ENCODE measurements at places on chromosomes 3 and 15. TPM values are rescaled to one million over a fixed set of nuclear protein-coding genes. Genes with fewer than 3 reads are reported as not detected.

DNA sequence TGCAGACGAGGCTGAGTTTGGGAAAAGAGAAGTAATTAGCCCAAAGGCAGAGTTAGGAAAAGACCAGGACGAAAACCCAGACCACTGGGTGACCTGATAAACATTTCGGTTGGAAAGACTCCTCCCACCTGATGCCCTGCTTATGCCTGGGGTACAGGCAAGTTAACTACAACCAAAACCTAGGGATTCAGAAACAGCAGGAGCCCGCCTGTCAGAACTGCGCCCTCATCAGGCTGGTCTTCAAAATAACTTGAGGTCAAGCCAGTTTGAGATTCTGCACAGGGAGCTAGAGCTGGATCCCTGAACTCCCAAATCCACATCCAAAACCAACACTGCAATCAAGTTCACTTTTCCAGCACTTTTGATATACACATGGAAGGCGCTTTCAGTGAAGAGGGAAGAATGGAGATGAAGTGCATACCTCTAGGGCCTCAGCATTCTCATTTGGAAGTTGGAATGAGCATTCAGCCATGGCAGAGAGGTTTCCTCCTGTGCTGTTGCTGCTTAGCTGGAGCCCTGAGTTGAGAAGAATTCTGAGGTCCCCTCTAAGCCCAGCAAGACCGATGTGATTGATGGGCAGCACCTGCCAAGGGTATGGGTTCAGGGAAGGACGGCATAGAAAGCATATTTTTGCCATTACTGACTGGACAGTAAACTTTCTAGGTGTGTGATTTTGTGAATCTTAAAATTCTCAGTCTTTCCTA is 11.6 kb downstream of the TSEN2 start:
- no peak overlapping the region for H3K4me3 ChIP-seq
- no peaks in the 10 kb centered on the region for H3K4me1 ChIP-seq

- H3K27ac ChIP-seq: no peak overlapping the region
- no peaks in the 10 kb centered on the region for H3K27me3 ChIP-seq
- no peaks in the 10 kb centered on the region for H3K4me1 ChIP-seq
- no peak overlapping the region for H3K4me3 ChIP-seq
- no peaks in the 10 kb centered on the region for H3K36me3 ChIP-seq
These were observed 21.9 kb downstream of the ZFAND6 start for GRCh38 chr15:80081390-80081789.

- no peak overlapping the region for H3K4me3 ChIP-seq
- no peaks in the 10 kb centered on the region for H3K36me3 ChIP-seq
- H3K27me3 ChIP-seq: no peaks in the 10 kb centered on the region
- no peak for DNase-seq
- no peaks in the 10 kb centered on the region for H3K4me1 ChIP-seq
- no peak overlapping the region for H3K27ac ChIP-seq
These were observed 447.8 kb upstream of the BCHE start for GRCh38 chr3:166285001-166285400.

GRCh38 chr15:70974004-70974832 is 81.6 kb downstream of the LRRC49 start:
- no peaks in the 10 kb centered on the region for H3K4me1 ChIP-seq
- no peaks in the 10 kb centered on the region for H3K36me3 ChIP-seq
- DNase-seq: no peak
- no peak overlapping the region for H3K27ac ChIP-seq

GRCh38 chr15:48006031-48006511 is 114.7 kb upstream of the SLC24A5 start:
- no peaks in the 10 kb centered on the region for H3K4me1 ChIP-seq
- no peaks in the 10 kb centered on the region for H3K27me3 ChIP-seq
- no peak overlapping the region for H3K27ac ChIP-seq

- H3K27ac ChIP-seq: no peak overlapping the region
- H3K4me3 ChIP-seq: no peak overlapping the region
- H3K36me3 ChIP-seq: no peaks in the 10 kb centered on the region
- DNase-seq: no peak
- no peaks in the 10 kb centered on the region for H3K27me3 ChIP-seq
- no peaks in the 10 kb centered on the region for H3K4me1 ChIP-seq
These were observed 28.5 kb downstream of the RTP4 start for GRCh38 chr3:187396661-187397060.

SLC28A2 gene
- not detected for total RNA-seq

- no peak for DNase-seq
- no peak overlapping the region for H3K27ac ChIP-seq
- no peak overlapping the region for H3K4me3 ChIP-seq
- no peaks in the 10 kb centered on the region for H3K36me3 ChIP-seq
- H3K27me3 ChIP-seq: no peaks in the 10 kb centered on the region
These were observed 357.7 kb downstream of the OTOL1 start for GRCh38 chr3:161854232-161854771.

ADAMTSL3 gene
- 3.9 TPM for total RNA-seq

GRCh38 chr3:13937131-13937530 is 57.3 kb upstream of the WNT7A start:
- no peak for DNase-seq
- peaks cover 7% of the 10 kb centered on the region for H3K27me3 ChIP-seq
- no peaks in the 10 kb centered on the region for H3K4me1 ChIP-seq
- no peak overlapping the region for H3K27ac ChIP-seq
- H3K36me3 ChIP-seq: no peaks in the 10 kb centered on the region

FGF7 gene
- total RNA-seq: 42.9 TPM

- no peak for DNase-seq
- H3K27me3 ChIP-seq: no peaks in the 10 kb centered on the region
- no peaks in the 10 kb centered on the region for H3K4me1 ChIP-seq
- no peaks in the 10 kb centered on the region for H3K36me3 ChIP-seq
- no peak overlapping the region for H3K4me3 ChIP-seq
These were observed 133.7 kb downstream of the CHCHD6 start for GRCh38 chr3:126837773-126838172.

DNA sequence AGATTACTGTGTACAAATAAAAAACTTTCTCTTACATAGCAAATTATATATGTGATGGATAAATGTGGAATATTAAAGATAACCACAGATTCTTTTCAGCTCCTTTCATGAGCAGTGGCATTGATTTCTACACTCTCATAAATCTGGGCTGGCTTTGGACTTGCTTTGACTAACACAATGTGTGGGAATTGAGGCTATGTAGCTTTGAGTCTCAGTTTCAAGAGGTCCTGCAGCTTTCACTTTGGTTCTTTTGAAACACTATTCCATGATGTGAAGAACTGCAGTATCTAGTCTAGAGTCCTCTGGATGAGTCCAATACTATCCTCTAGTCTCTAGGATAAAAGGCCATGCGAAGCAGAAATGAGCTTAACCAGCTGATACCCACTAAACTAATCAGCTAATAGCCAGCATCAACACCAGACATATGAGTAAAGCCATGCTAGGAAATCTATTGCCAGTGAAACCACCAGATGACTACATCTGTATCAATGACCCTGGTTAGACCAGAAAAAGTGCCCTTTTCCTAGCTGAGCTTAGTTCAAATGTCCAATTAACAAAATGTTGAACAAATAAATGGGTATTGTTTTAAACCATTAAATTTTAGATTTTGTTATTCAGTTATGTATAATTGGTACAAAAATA is 274.9 kb upstream of the ZPLD1 start:
- no peak overlapping the region for H3K4me3 ChIP-seq
- no peak overlapping the region for H3K27ac ChIP-seq
- H3K27me3 ChIP-seq: no peaks in the 10 kb centered on the region
- H3K36me3 ChIP-seq: no peaks in the 10 kb centered on the region

DNA sequence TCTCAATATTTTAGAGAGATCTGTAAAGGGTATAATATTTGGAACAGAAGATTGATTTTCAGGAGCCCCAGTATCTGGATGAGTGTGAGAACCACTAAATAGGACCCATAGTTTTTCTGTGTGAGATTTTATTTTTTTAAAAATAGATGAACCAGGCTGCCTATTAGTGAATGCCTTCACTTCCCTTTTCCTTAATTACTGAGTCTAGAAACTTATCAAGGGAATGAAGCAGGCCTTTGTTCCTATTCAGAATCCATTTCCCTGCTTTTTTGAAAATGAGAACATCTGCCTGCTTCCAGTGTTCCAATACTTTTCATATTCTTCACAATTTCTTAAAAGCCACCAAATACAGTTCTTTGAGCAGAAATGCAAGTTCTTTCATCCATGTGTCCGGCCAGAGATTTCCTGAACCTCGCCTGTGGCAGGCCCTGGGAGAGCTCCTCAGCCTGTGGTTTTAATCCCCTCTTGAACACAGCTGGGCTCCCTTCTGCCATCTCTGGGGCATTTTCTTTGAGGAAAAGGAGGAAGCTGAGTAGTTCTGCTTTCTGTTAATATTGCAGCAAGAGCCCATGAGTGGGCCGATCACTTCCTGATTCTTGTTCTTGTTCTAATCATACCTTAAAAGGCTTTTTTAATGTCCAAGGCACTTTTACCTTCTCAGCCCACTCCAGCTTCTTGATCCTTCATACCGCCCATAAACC is 4.7 kb downstream of the EHD4 start:
- no peaks in the 10 kb centered on the region for H3K36me3 ChIP-seq
- peak overlapping the region; percentile 87 for H3K27ac ChIP-seq
- no peaks in the 10 kb centered on the region for H3K4me1 ChIP-seq
- no peaks in the 10 kb centered on the region for H3K27me3 ChIP-seq
- H3K4me3 ChIP-seq: no peak overlapping the region
- DNase-seq: peak; percentile 64

DNA sequence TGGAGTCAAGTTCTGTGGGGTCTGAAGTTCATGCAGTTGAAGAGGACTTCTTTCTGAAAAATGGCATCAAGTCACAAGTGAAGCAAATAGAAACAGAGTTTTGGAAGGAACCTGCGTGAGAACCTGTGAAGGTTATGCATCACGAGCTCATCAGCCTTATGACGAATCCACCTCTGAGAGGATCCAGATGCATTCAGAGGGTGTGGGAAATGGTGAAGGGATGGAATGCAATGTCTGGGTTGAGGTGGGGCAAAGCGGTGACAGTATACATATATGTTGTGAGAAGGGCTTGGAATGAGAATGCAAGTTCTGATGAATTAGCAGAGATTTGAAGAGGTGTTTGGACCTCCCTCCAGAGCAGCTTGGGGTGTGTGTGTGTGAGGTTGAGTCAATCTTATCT is 382.1 kb upstream of the TBL1XR1 start:
- H3K4me3 ChIP-seq: no peak overlapping the region
- H3K36me3 ChIP-seq: no peaks in the 10 kb centered on the region
- no peaks in the 10 kb centered on the region for H3K4me1 ChIP-seq
- no peak overlapping the region for H3K27ac ChIP-seq
- no peak for DNase-seq

EIF4G1 gene
- total RNA-seq: 168 TPM

GRCh38 chr15:98529205-98530145 is 118.9 kb upstream of the IGF1R start:
- H3K36me3 ChIP-seq: no peaks in the 10 kb centered on the region
- H3K4me3 ChIP-seq: no peak overlapping the region
- no peak for DNase-seq
- H3K4me1 ChIP-seq: no peaks in the 10 kb centered on the region
- H3K27me3 ChIP-seq: no peaks in the 10 kb centered on the region
- H3K27ac ChIP-seq: no peak overlapping the region

FBXW12 gene
- total RNA-seq: 0.32 TPM

DNA sequence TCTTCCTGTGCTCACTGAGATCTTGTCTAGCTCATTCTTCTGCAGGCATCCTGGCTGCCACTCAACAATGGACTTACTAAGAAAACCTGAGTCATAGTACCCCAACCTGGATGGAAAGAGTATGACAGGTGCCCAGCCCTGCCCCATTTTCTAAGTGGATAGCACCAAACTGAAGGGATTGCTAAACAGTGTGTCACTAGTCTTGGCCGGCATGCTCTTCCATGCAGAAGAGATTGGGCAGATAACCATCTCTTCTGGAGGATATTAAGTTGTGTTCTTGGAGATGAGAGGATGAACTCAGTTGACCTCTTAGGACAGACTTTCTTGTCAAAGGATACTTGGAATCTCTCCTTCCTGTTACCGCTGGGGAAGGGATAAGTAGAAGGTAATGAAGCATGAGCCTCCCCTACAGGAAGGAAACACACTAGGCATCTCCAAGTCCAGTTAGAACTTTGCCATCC is 797.5 kb downstream of the AGBL1 start:
- no peaks in the 10 kb centered on the region for H3K27me3 ChIP-seq
- H3K36me3 ChIP-seq: no peaks in the 10 kb centered on the region
- DNase-seq: no peak
- no peaks in the 10 kb centered on the region for H3K4me1 ChIP-seq
